ENCODE measurements at places on chromosomes 6 and 20.

GRCh38 chr20:47358672-47359529 is 2.4 kb upstream of the ZMYND8 start:
- peak; percentile 94 for DNase-seq

DNA sequence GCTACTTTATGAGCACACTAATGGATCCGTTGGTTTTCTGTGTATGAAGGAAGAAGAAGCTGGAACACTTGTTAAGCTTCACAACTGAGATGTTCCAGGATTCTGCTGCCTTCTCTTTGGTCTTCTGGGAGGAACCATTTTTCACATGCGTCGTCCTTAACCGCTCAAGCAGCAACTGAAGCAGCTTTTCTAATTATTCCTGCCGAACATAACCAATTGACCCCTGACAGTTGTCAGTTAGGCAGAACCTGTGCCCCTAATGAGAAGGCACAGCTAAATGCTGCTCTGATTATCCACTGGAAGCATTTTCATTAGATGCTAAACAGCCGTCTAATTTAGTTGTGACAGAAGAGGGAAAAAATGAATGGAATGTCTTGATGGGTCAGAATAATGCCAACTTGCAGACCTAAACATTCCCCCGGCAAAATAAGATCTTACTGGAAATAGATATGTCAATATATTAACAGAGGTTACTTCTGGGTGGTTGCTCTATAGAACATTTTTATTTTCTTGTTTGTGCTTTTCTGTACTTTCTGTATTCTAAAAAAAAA is 85.0 kb upstream of the SMLR1 start:
- DNase-seq: no peak

GRCh38 chr20:64047046-64047389 is 2.4 kb downstream of the SOX18 start:
- no peak for DNase-seq

GRCh38 chr6:31882344-31882743 is 3.5 kb upstream of the SLC44A4 start:
- DNase-seq: no peak

GRCh38 chr20:51710361-51710894 is 57.8 kb downstream of the ATP9A start:
- DNase-seq: no peak

- DNase-seq: no peak
These were observed 145.2 kb downstream of the SYCP2 start for GRCh38 chr20:59788196-59788735.

DNA sequence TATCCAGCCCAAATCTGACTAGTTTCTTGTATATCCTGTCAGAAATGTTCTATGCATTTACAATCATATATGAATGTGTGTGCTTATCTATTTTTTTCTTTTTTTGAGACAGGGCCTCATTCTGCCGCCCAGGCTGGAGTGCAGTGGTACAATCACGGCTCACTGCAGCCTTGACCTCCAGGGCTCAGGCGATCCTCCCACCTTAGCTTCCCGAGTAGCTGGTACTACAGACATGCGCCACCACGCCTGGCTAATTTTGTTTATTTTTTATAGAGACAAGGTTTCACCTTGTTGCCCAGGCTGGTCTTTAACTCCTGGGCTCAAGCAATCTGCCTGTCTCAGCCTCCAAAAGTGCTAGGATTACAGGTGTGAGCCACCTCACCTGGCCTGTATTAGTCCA is 3.0 kb upstream of the RAB44 start:
- DNase-seq: no peak

DNA sequence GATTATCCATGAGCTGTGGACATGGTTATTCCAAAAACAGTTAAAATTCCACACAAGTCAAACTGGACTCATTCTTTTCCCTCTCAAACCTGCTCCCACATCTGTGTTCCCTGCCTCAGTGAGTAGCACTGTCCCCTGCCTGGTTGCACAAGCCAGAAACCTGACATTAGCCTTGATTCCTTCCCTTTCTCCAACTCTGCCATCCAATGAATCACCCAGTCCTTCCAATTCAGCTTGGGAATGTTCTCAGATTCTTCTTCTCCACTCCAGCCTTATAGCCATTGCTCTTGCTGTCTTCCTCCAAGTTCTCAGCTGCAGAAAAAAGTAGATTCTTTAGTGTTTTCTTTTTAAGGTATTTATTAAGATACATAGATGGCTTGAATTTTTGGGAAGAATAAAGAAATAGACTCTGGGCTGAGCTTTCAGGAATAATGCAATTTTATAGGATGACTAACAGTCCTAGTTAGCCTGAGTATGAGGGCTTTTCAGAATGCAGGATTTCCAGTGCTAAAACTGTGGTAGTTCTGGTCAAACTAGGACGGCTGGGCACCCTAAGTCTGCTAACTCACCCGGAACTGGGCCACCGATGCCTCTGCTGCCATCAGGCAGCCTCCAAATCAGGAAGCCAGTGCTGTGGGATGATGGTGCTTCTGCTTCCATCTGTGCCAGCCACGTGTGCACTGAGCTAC is 18.2 kb upstream of the SASH1 start:
- DNase-seq: no peak

GRCh38 chr6:62891065-62891647 is 320.1 kb upstream of the FKBP1C start:
- DNase-seq: peak; percentile 4

DNA sequence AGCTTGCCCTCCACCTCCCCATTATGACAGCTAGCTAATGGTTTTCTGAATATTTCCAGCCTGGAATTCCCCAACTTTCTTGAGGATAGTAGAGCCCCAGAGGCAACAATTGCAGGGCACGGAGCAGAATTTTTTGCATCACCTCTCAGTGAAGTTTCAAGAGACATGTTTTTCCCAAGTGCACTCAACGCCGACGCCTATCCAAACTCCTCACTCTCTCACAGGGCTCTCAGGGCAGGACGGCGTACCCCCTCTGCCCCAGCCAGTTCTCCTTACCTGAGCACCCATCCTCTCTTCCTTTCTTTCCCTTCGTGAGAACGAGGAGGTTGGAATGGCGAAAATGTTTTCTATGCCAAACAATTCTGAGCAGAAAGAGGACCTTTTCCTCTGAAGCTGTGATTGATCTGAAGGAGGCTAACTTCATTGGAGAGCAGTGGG is 83.1 kb upstream of the FOXQ1 start:
- no peak for DNase-seq

GRCh38 chr6:56734335-56734734 is 91.6 kb upstream of the DST start:
- DNase-seq: no peak

GRCh38 chr6:116152620-116153019 is 26.7 kb upstream of the COL10A1 start:
- no peak for DNase-seq

DNA sequence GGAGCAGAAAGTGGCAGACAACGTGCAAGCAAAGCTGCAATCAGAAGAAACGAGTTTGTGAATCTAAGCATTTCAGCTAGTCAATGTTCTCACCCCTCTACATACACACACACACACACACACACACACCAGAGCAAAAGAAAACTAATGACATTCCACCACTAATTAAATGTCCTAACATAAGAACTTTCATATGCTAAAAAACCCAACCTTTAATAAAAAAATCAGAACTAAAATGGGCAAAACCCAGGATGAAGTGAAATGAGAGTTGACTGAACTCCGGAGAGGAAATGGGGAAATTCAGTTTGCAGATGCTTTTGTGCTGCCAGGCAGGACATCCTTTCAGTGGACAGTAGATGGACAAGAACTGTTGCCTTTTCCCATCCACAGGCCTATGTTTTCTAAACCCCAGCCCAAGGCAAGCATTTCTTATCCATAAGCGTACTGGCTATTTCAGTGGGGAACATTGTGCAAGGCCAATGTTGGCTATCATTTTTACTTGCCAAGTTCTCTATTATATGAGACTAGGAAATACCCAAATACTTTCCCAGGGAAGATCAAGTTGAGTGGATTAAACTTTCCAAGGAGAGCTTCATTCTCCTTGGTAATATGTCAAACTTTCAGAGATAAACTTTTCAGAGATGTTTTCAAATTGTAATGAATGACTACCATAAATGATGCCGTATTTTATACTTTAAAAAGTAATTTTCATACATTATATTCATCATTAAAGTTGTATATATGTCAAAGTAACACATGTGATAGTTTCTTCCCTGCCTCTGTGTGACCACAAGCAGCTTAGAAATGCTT is 27.3 kb downstream of the RIN2 start:
- DNase-seq: no peak

DNA sequence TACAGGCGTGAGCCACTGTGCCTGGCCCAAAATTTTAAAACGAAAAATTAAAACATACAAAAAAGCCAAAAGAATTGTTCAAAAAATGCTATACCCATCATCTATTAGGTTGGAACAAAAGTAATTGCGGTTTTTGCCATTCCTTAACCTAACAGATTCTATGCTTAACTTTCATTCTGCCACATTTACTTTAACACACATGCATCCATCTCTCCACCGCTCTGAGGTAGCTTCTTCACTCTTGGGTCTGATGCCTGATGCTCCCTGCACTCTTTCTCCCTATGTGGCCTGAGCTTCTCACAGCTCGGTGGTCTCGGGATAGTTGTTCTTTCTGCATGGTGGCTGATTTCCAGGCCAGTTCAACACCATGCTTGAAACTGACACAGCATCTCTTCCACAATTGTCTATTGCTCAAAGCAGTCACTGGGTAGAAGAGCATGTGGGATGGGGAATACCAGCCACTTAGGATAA is 4.7 kb upstream of the MANBAL start:
- no peak for DNase-seq

DNA sequence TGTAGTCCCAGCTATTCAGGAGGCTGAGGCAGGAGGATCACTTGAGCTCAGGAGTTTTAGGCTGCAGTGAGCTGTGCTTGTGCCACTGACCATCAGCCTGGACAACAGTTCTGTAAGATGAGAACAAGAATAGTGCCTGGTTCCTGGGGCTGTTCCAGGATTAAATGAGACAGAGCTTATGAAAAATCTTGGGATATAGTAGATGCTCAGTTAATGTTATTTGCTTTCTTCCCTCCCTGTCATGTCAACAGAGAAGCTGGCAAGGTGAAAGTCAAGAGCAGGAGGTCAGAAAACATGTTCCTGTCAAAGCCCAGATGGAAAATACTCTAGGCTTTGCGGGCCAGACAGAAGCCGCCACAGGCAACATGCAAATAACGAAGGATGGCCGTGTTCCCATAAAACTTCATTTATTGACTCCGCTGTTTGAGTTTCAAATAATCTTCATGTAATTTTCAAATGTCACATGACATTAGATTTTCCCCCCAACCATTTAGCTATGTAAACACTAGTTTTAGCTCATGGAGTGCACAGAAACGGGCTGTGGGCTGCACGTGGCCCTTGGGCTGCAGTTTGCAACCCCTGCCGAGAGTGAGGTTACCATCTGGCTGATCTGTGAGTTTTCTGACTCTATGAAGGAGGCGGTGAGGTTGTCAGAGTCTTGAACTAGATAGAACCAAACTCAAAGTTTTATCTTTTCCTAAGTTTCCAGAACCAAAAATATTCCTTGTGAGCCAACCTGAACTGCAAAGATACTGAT is 63.4 kb upstream of the PMEPA1 start:
- DNase-seq: no peak

DNA sequence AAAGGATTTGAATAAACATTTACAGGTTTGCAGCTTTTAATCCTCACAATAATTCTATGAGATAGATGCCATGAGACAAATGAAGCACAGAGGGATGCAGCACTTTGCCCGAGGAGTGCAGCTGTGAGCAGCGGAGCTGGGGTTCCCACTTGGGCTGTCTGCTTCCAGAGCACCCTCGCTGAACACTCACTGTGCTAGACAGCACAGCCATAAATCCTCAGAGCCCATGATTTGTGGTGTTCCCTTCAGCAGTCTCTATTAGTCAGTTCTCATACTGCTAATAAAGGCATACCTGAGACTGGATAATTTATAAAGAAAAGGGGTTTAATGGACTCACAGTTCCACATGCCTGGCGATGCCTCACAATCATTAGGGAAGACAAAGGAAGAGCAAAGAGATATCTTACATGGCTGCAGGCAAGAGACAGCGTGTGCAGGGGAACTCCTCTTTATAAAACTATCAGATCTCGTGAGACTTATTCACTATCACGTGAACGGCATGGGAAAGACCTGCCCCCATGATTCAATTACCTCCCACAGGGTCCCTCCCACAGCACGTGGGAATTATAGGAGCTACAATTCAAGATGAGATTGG is 25.3 kb upstream of the CTAGE9 start:
- DNase-seq: peak; percentile 17

DNA sequence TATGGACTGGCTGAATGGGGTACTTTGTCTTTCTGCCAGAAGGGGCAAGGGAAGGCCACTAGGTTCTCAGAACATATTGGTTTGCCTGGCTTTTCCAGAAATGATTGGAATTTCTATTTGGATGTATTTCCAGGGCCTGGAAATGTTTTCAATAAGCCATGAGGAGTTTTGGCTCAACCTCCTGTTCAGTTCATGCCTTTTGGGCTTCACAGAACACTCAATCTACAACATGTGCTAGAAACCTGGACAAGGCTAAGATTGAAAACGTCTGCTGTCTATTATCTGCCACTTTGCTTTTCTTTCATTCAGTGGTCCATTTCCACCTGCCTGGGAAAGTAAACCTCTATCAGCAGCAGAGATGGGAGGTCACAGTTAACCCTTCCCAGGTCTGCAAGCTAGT is 793.4 kb downstream of the TENT5A start:
- no peak for DNase-seq

GRCh38 chr6:100810015-100810414 is 71.1 kb downstream of the ASCC3 start:
- DNase-seq: no peak

DNA sequence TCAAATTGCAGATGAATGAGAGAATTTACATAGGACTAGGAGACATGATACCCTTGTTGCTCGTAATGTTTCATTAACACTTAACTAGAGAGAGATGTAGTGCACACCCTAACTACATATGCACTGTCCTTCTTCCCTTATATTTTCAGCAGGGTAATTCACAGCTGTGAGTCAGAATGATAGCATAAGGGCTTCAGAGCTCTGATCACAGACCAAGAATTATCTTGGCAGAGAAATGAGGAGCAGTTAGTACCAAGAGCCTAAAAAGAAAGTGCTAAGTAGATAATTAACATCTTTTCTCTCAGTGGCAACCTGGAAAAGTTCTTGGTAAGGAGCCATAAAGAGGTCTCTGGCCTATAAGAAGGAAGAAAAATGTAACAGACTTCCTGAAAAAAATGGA is 35.8 kb downstream of the GRIK2 start:
- no peak for DNase-seq

DNA sequence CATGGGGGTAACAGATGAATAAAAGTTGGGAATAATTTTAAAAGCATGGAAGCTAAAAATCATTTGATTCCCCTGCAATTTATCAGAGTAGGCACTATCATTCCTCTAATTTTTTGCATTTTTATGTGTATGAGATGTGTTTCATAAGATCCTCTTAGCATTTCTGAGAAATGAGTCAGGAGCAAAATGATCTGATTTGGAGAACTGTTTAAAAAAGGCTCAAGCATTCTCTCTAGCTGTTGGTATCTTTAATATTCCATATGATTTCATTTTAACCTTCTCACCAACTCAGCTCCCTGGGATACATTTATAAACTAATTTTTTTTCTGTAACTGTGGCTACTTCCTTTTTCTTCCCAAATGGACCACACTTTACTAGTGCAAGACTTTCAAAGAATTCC is 60.9 kb downstream of the MCHR2 start:
- no peak for DNase-seq

- no peak for DNase-seq
These were observed 348.3 kb downstream of the CDH26 start for GRCh38 chr20:60306551-60306950.

GRCh38 chr6:170279977-170280688 is 10.7 kb downstream of the DLL1 start:
- DNase-seq: peak; percentile 56
